CD4-positive, alpha-beta T cell treated with Interleukin-17A for 1 hour (primary cell): ENCODE measurements at places on chromosomes 3 and 15.

DNA sequence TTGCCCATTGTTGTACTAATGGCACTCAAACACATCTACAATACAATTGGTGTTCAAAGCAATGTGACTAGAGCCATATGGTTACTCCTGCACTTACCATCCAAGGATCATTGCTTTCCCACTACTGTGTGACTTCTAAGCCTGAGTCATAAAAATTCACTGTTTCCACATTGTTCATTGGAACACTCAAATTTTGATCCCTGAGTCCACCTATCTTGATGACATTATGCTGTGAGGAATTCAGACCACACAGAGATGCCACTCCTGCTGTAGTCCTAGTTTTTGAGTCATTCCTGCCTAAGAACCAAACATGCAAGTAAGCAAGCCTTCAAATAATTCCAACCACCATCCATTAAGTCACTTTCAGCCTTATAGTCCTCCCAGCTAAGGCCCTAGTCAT lies 176.2 kb downstream of the EFHB start:
- DNase-seq, result no peak

DNA sequence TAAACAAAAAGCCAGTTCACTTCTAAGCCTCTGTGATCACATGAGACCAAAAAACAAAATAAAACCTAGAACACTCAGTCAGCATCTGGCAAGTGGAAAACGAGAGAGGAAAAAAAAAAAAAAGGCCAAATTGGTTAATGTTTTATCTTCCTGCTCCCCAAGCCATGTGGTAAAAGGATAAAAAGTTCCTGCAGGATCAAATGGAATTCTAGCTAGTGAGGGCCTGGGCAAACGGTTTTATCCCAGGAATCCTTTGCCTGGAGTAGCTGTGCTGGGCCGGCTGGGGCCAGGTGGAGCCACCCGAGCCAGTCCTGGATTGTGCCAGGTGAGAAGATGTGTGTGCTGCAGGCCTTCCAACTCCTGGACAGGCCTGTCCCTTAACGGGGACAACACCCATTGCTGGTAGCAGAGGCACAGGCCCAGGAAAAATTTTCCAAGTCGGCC lies 13.2 kb downstream of the SMAD6 start:
- no peak for DNase-seq

GRCh38 chr3:39752751-39753150 lies 56.7 kb upstream of the MYRIP start:
- DNase-seq, result no peak

- peak; percentile 5 for DNase-seq
These were observed 649 bp upstream of the PIK3CB start for GRCh38 chr3:138835397-138835757.

GRCh38 chr3:190642016-190642415 lies 128.1 kb downstream of the IL1RAP start:
- DNase-seq, result no peak

- DNase-seq, result no peak
These were observed 250.1 kb downstream of the DIPK2A start for GRCh38 chr3:144221761-144222160.

GRCh38 chr15:74036271-74037170 lies 42.0 kb downstream of the PML start:
- no peak for DNase-seq

DNA sequence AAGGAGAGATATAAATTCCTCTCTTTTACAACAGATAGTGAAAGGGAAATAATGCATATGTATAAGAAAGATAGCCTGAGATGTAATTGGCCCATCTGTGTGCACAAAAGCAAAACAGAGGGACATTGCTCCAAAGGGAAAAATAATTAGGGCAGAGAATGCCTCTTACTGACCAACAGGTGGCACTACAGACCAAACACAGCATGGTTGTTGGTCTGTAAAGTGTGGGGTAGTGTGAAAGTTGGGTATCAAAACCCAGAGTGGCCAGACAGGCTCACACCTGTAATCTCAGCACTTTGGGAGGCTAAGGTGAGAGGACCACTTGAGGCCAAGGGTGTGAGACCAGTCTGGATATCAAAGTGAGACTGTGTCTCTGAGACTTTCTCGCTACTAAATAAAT lies 4.5 kb upstream of the TLNRD1 start:
- peak; percentile 31 for DNase-seq

DNA sequence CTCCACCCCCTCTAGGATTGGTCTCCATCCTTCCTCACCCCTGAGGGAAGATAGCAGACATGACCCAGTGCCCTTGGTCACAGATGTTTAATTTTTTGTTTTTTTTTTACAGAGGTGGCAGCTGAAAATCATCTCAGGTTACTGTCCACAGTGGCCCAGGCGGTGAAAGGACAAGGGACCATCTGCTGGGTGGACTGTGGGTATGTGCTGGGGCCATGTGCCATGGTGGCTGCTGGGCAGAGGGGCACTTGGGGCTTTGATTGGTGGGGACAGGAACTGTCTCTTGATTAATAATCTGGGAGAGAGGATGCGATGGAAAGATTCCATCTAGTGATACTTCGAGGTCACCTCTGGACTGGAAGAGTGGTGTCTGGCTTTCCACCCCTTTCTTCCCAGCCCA lies 25.4 kb downstream of the PDIA5 start:
- no peak for DNase-seq

GRCh38 chr15:41416128-41416741 lies 660 bp upstream of the RTF1 start:
- no peak for DNase-seq

- DNase-seq, result no peak
These were observed 83.1 kb upstream of the SETMAR start for GRCh38 chr3:4220065-4220464.

DNA sequence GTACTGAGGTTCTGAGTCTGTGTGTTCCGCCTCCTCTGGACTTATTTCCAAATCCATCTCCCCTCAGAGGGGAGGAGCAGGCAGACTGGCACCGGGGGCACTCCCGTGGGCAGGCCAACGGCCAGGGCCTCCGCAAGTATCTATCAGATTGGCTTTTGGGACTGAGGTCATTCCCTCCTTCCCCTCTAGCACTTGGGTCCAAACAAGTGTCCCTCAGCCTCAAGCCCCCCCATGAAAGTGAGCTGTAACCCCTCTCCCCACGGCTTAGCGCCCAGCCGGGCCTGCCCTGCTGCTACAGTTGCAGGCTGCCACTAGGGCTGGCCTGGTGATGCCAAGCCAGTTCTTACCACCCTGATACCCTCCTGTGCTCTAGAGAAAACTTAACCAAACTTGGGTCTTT lies 17.4 kb downstream of the ITGA11 start:
- DNase-seq, result no peak

DNA sequence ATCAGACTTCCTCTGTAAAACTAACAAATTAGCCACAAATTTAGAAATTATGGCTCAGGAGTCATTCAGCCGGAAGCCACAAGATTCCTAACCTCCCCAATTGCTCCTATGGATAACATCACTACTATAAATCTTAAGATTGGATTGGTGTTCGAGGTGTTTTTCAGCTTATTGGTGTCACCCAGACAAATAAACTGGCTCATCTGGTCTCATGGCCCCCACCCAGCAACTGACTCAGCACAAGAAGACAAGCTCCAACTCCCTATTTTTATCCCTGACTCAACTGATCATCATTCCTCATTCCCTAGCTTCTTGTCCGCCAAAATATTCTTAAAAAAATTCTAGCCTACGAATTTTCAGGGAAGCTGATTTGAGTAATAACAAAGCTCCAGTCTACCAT lies 135.1 kb upstream of the STRIT1 start:
- DNase-seq, result no peak

DNA sequence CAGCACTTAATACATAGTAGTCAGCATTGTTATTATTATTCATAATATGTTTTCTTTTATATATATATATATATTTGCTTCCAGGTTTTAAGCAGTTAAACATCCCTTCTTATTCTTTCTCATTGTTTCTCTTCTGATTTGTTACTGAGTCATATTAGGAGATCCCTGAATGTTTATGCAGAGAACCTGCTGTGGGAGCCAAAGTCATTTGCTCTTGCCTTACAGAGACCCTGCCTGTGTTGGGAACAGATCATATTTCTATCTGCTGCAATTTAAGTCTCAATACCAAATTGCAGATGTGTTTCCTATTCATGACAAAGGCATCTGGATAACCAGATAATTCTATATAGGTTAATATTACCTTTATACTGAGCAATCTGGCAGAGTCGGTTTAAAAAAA lies 323.0 kb upstream of the UMPS start:
- DNase-seq, result no peak

- no peak for DNase-seq
These were observed 36.2 kb downstream of the ILDR1 start for GRCh38 chr3:121985846-121986245.

GRCh38 chr15:67017311-67017710 lies 48.1 kb upstream of the SMAD3 start:
- no peak for DNase-seq

DNA sequence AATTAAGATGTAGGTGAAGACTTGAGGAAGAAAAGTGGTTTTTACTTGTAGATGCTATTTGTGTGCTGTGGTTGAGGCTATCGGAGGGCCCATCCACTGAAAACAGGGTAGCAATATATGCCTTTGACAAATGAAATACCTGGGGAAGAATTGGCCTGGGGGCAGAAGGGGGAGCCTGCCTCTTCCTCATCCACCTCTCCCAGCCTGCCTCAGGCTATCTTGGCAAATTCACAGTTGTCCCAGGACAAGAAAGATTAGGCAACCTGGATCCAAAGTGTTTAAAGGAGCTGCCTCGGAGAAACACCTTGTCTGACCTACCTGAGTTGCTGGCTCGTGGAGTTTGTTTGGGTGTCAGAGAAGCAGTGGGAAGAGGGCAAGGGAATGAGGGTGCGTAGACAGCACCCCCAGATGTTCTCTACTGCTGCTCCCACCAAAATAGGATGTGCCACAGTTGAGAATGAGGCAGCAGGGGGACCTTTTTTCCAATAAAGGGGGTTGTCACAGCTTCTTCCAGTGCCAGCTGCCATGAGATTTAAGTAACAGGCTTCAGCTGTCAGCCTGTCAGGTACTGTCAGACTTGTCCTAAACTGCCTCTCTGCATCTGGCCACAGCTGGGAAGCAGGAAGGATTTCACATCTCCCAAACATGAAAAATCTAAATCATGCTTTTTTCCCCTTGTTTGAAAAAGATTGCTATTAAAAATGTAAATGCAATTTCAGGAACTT lies 9.2 kb downstream of the PLEKHO2 start:
- no peak for DNase-seq

DNA sequence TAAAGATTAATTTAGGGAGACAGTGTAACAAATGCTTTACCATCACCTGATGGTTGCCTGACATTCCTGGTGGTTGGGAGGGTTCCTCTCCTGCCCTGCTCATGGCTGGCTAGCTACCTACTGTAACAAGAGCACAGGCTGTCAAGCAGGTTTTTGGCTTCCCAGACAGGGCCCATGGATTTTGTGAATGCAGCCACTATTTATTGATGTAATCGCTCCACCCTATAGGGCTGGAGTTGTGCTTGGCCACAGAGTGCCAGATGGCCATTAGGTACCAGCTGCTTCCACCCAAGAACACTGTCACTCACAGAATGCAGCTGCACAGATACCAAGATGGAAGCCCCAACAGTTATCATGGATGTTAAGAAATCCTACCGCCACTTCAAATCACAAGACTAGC lies 31.0 kb upstream of the KLHL25 start:
- DNase-seq, result no peak

DNA sequence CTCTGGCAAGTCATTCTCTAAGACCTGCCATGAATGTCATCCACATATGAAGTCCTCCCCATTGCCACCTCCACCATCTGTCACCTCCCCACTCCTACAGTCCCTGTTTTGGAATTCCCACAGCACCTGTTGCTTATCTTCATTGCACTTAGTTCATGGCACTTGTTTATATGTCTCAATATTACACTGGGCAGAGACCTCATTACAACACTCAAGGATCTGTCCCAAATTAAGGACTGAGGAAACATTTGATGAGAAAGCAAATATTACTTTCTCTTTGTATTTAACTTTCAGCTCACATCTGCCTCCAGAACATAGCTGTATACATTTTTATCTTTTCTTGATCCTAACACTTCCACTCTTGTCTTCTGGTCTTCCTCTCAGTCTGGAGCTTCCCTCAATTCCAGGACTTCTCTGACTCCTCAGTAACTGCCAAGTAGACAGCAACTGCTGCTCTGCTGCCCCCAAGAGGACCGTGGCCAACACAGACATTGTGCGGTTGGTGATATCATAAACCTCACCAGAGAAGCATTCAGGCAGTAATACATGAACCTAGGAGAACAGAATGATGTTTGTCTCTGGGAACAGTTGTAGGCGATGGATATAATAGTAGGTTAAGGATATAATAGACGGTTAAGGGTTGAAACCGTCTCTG lies 45.0 kb upstream of the FGF12 start:
- no peak for DNase-seq

GRCh38 chr3:153138276-153139210 lies 23.5 kb upstream of the RAP2B start:
- peak; percentile 19 for DNase-seq

DNA sequence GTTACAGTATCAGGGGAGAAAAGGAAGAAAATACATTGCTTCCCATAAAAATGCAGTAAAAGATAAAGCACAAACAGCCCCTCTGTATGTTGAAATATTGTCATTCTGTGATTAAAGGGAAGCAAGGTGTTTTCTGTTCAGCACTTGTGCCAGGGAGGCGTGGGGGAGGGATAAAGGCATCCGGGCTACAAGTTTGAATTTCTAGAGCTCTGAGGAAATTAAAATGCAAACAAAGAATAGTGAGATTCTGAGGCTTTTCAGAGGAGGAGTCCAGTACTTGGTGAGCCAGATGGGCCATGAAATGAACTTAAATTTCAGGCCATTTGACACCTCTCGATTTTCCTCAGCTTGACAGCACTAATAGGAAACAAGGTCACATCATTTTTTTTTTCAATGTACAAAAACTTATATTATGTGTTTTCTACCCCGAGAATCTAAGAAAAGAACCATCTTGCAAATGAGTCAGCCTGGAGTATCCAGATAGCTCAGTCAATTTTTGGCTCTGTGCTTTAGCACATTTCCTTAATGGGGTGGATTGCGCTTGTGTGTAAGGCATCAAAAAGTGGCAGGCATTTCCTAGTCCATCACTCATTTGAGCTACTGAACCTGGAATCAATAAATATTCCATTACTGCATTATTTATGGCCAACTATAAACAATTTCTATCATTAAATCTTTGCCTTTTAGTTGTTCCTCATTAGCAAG lies 640.8 kb upstream of the TBL1XR1 start:
- no peak for DNase-seq

DNA sequence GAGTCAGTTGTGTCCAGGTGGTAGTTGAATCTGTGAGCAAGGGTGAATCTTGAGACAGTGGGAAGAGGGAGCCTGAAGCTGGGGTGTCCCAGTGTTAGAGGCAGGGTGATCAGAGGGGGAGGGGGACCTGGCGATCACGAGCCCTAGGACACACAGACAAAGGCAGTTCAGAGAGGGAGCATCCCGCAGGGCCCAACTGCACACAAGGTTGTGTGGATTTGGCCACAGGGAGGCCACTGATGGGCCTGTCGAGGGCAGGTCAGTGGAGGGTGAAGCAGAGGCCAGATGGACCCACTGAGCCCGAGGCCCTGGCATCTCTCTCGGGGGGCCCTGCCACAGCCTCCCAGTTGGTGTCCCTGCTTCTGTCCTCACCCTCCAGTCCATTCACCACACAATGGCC lies 48.6 kb upstream of the SMAD6 start:
- no peak for DNase-seq

DNA sequence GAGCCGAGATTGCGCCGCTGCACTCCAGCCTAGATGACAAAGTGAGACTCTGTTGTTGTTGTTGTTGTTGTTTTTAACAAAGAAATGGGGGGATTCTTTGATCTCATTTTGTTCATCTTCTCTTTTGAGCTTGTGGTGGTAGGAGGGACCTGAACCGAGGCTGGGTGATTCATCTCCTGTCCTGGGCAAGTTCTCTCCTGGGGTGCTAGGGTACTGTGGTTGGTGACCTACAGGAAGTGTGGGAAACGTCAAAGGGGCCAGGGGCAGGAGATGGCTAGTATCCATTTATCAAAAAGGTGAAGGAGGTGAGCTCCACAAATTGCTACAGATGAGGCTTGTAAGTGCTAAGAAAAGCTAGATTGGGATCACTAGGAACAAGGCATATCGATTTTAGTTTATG lies 14.3 kb downstream of the PPCDC start:
- no peak for DNase-seq
